ENCODE measurements at places on chromosomes 1 and 21. TPM values are rescaled to one million over a fixed set of nuclear protein-coding genes. Genes with fewer than 3 reads are reported as not detected.

Gene UBAP2L
- 74.8 TPM for total RNA-seq

Gene OPRD1
- total RNA-seq, result under 0.01 TPM

Gene IQGAP3
- 71.4 TPM for total RNA-seq

Gene OR2L5
- total RNA-seq, result not detected

Gene RGSL1
- total RNA-seq, result not detected

Gene MAP3K21
- 4.1 TPM for total RNA-seq

Gene CLIC6
- total RNA-seq, result under 0.01 TPM

Gene CDA
- total RNA-seq, result 4.4 TPM

Gene MYOG
- total RNA-seq, result not detected

Gene DYNLT4
- total RNA-seq, result not detected

Gene NEXN
- 3.1 TPM for total RNA-seq

Gene VANGL2
- 7.3 TPM for total RNA-seq

Gene TRIM45
- 3.3 TPM for total RNA-seq

Gene PTAFR
- total RNA-seq, result 0.25 TPM

Gene TMEM269
- total RNA-seq, result 0.25 TPM

Gene TTC22
- total RNA-seq, result under 0.01 TPM

Gene DENND2C
- 0.89 TPM for total RNA-seq

Gene FAM131C
- total RNA-seq, result 0.65 TPM

Gene MFAP2
- total RNA-seq, result 267 TPM
